ENCODE measurements at places on chromosomes 12 and 14. TPM values are rescaled to one million over a fixed set of nuclear protein-coding genes. Genes with fewer than 3 reads are reported as not detected.
A peak's percentile ranks its signal among the peaks of the same experiment; 100 is the strongest.

GRCh38 chr14:104494483-104494882 lies 85.1 kb upstream of the C14orf180 start:
- H3K27ac ChIP-seq, result no peak overlapping the region
- H3K36me3 ChIP-seq, result peaks cover 4% of the 10 kb centered on the region
- no peaks in the 10 kb centered on the region for H3K27me3 ChIP-seq
- no peaks in the 10 kb centered on the region for H3K4me1 ChIP-seq
- DNase-seq, result no peak

ADAM21 gene
- total RNA-seq, result not detected

GRCh38 chr12:123942238-123942653 lies 30.4 kb downstream of the CCDC92 start:
- peaks cover 41% of the 10 kb centered on the region for H3K36me3 ChIP-seq
- no peak overlapping the region for H3K27ac ChIP-seq
- H3K27me3 ChIP-seq, result peaks cover 10% of the 10 kb centered on the region
- no peak for DNase-seq
- H3K4me3 ChIP-seq, result peak overlapping the region; percentile 83
- peaks cover 4% of the 10 kb centered on the region for H3K4me1 ChIP-seq

- H3K4me1 ChIP-seq, result no peaks in the 10 kb centered on the region
- H3K36me3 ChIP-seq, result no peaks in the 10 kb centered on the region
- no peak for DNase-seq
- H3K4me3 ChIP-seq, result no peak overlapping the region
- no peak overlapping the region for H3K27ac ChIP-seq
Measured at GRCh38 chr14:85131226-85131922, 398.6 kb upstream of the FLRT2 start.

GRCh38 chr12:104521731-104522130 lies 65.0 kb downstream of the CHST11 start:
- peak overlapping the region; percentile 41 for H3K27ac ChIP-seq
- H3K4me3 ChIP-seq, result no peak overlapping the region
- DNase-seq, result no peak
- no peaks in the 10 kb centered on the region for H3K27me3 ChIP-seq

- H3K4me3 ChIP-seq, result peak overlapping the region; percentile 94
- peak overlapping the region; percentile 98 for H3K27ac ChIP-seq
- peaks cover 24% of the 10 kb centered on the region for H3K27me3 ChIP-seq
- H3K4me1 ChIP-seq, result peaks cover 54% of the 10 kb centered on the region
- peak; percentile 46 for DNase-seq
- H3K36me3 ChIP-seq, result peaks cover 23% of the 10 kb centered on the region
Measured at GRCh38 chr12:118061873-118062843, 1.2 kb upstream of the WSB2 start.

- no peak overlapping the region for H3K27ac ChIP-seq
- peaks cover 3% of the 10 kb centered on the region for H3K4me1 ChIP-seq
- no peaks in the 10 kb centered on the region for H3K27me3 ChIP-seq
Measured at GRCh38 chr12:5166976-5167375, 123.3 kb downstream of the KCNA5 start.

PABPN1 gene
- total RNA-seq, result 191 TPM

DNA sequence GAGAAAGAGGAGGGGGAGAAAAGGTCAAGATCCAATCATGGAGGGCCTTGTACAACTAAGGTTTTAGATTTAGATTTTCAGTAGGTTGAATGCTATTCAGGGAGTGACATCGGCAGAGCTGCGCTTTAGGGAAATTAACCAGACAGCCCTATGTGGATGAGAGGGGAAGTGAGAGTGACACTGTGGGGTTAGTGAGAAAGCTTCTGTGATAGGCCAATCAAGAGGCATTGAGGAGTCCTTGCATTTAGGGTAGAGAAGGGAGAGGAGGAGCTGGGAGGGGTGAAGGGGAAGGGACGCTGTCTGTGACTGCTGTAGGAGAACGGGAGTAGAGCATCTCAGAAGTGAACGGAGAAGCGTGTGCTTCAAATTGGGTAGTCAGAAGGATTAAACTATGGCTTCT lies 3.4 kb downstream of the HSD17B6 start:
- H3K36me3 ChIP-seq, result no peaks in the 10 kb centered on the region
- H3K27me3 ChIP-seq, result peaks cover 6% of the 10 kb centered on the region
- peaks cover 10% of the 10 kb centered on the region for H3K4me1 ChIP-seq
- H3K27ac ChIP-seq, result no peak overlapping the region
- H3K4me3 ChIP-seq, result no peak overlapping the region
- DNase-seq, result no peak

DNA sequence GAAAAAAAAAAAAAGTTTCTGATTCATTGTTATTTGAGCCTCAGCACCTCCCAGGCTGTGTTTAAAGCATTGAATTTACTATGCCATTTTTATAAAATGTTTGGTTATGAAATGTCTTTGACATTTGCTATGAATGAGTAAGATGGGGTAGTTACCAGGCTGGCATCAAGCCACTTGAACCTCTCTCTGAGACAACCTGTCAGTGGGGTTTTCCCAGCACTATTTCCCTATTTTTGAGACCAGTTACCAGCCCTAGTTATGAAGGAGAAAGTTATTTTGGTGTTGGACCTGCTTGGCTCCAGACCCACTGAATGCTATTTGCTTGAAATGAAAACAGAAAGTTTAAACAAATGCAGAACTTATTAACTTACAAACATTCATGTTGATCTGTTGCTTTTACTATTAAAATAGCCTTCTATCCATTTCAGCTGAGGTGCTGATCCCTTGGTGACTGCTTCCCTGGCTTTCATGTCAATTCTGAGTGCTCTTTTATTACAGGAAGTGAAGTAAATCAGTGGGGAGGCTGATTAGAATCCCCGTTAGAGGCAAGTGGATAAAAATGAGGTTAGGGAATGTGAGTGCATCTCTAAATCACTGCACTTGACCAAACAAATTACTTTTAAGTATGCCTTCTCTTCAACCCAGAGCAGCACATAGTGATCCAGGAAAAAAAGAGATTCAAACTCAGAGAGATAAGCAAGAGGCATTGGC lies 37.8 kb downstream of the LLPH start:
- H3K4me3 ChIP-seq, result no peak overlapping the region
- H3K4me1 ChIP-seq, result peaks cover 27% of the 10 kb centered on the region
- peaks cover 3% of the 10 kb centered on the region for H3K27me3 ChIP-seq
- DNase-seq, result no peak
- H3K36me3 ChIP-seq, result no peaks in the 10 kb centered on the region

DNA sequence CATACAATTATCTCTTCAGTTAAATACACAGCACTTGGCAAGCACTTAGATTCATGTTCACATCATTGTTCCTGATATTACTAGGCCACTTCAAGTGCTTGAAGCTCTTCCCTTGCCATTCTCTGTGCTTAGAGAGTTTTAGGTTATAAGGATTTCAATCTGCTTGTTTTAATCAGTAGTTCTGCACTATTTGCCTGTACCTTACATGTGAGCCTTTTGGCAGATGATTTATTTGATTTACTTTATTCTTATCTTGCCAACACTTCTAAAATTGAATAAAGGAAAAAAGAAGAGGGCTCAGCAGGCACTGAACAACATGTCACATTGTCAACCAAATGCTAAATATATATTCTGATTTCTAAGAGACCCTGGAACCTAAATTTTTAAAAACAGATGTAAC lies 363.8 kb upstream of the USP15 start:
- H3K4me3 ChIP-seq, result no peak overlapping the region
- H3K27ac ChIP-seq, result no peak overlapping the region
- DNase-seq, result no peak
- H3K4me1 ChIP-seq, result no peaks in the 10 kb centered on the region

GRCh38 chr14:58977366-58977765 lies 211.1 kb upstream of the DAAM1 start:
- peaks cover 1% of the 10 kb centered on the region for H3K27me3 ChIP-seq
- H3K4me3 ChIP-seq, result no peak overlapping the region
- H3K36me3 ChIP-seq, result no peaks in the 10 kb centered on the region
- no peaks in the 10 kb centered on the region for H3K4me1 ChIP-seq
- no peak overlapping the region for H3K27ac ChIP-seq

- H3K27ac ChIP-seq, result no peak overlapping the region
- peaks cover 15% of the 10 kb centered on the region for H3K27me3 ChIP-seq
- no peak for DNase-seq
- peaks cover 12% of the 10 kb centered on the region for H3K36me3 ChIP-seq
Measured at GRCh38 chr12:132148368-132149045, 4.2 kb downstream of the NOC4L start.

DNA sequence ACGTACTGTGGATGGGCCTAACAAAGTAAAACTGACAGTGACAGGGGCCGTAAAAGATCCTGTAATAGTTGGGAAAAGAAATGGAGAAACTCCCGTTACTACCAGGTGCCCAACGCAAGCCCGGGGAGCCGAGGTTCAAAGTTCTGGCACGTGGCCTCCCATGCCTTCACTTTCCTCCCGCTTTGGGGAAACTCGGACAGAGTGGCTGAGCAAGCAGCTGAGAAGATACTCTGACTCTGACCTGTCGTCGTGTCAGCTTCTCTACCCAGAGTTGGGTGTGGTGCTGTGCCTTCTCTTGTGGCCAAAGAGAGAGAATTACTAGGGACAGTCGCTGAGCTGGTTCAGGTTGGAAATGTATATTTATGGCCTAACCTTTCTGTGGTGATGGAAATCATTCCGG lies 1.7 kb downstream of the B4GALNT3 start:
- peaks cover 7% of the 10 kb centered on the region for H3K36me3 ChIP-seq
- no peak overlapping the region for H3K27ac ChIP-seq
- H3K4me1 ChIP-seq, result peaks cover 8% of the 10 kb centered on the region
- H3K4me3 ChIP-seq, result peak overlapping the region; percentile 88

DNA sequence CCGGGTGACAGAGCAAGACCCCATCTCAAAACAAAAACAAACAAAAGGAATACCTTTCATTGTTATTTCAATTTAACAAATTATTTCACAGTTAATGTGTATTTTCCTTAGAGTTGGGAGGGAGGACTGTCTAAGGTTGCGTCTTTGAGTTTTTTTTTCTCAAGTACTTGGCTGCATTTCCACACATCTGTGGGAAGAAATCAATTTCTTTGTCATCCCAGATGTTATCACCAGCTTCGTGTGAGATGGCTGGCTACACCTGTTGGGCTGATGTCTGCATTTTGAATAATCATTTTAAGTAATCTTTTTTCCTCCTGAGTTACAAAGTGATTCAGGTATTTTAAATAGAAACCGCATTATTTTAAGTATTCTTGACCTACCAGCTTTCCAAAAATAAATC lies 59.4 kb downstream of the EML1 start:
- no peaks in the 10 kb centered on the region for H3K27me3 ChIP-seq
- no peak overlapping the region for H3K4me3 ChIP-seq
- DNase-seq, result no peak
- no peak overlapping the region for H3K27ac ChIP-seq
- no peaks in the 10 kb centered on the region for H3K36me3 ChIP-seq

WASHC3 gene
- 19.7 TPM for total RNA-seq

DNA sequence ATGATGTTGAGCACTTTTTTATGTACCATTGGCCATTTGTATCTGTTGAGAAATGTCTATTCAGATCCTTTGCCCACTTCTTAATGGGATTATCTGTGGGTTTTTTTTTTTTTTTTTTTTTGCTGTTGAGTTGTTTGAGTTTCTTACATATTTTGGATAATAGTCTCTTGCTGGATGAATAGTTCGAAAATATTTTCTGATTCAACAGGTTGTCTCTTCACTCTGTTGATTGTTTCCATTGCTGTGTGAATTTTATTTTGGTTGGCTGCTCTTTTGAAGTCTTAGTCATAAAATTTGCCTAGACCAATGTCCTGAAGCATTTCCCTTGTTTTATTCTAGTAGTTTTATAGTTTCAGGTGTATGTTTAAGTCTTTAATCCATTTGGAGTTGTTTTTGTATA lies 64.5 kb downstream of the CAND1 start:
- H3K4me3 ChIP-seq, result no peak overlapping the region
- DNase-seq, result no peak
- no peak overlapping the region for H3K27ac ChIP-seq
- H3K36me3 ChIP-seq, result no peaks in the 10 kb centered on the region
- H3K27me3 ChIP-seq, result no peaks in the 10 kb centered on the region

TGM1 gene
- total RNA-seq, result 1.7 TPM

- peak overlapping the region; percentile 91 for H3K4me3 ChIP-seq
- H3K36me3 ChIP-seq, result peaks cover 4% of the 10 kb centered on the region
- H3K4me1 ChIP-seq, result peaks cover 6% of the 10 kb centered on the region
- peak; percentile 88 for DNase-seq
Measured at GRCh38 chr12:12696562-12697383, 790 bp upstream of the GPR19 start.

DNA sequence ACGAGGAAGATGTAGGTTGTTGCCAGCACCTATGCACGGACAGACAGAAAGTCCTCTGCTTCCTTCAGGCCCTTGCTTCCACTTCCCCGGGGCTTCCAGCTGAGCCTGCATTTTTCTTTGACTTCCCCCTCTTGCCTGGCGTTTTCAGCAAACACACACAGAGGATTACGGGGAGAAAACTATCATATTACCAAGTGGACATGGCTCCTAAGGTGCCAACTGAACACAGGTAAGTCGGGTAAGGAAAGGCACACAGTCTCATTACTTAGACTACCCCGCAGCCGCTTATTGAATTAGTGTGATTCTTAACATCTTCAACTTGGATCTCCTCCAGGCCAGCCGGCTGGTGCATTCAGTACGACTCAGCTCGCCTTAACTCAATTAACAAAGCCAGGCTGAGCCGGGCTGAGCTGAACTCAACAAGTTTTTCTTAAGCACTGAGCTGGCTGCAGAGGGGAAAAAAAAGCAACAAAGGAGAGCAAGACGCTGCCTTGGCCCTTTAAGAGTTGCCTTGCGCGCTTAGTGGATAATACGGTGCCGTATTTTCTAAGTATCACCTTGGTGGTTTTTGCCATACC lies 19.2 kb upstream of the MAP1LC3B2 start:
- no peak for DNase-seq
- no peak overlapping the region for H3K27ac ChIP-seq

- DNase-seq, result no peak
- H3K4me3 ChIP-seq, result no peak overlapping the region
- H3K36me3 ChIP-seq, result no peaks in the 10 kb centered on the region
- peaks cover 13% of the 10 kb centered on the region for H3K27me3 ChIP-seq
Measured at GRCh38 chr12:55683676-55684075, 24.0 kb downstream of the ITGA7 start.

PPHLN1 gene
- total RNA-seq, result 50.3 TPM

DNA sequence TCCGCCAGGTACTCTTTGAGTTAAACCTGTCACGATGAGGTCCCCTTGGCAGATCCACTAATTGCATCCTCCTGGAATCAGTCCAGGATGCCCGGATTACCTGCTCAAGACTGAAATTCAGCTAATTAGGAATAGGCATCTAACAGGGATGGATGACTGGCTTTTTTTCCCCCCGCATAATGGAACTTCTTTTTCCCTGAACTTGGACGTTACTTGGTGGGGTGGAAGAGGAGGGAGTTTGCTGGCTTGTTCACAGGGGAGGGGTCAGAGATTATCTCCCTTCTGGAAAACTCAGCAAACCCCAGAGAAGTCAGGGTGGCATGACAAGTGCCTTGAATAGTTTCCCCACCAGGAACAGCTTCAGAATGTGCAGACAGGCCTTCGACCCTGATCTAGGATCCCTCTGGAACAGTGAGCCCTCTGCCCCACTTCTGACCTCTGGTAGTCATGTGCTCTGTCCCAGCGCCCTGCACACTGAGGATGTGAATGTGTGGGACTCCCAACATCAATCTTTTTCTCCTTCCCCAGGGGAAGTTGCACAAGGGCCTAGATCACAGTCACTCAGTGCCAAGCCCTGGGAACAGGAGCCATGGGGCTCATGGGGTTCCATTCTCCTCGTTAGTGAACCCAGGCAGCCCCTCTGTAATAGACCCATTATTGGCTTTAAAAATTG lies 142.5 kb downstream of the SMOC1 start:
- H3K27me3 ChIP-seq, result peaks cover 3% of the 10 kb centered on the region
- H3K36me3 ChIP-seq, result peaks cover 7% of the 10 kb centered on the region
- no peak for DNase-seq
- H3K4me3 ChIP-seq, result no peak overlapping the region
- no peak overlapping the region for H3K27ac ChIP-seq
- peaks cover 3% of the 10 kb centered on the region for H3K4me1 ChIP-seq

PARPBP gene
- total RNA-seq, result 7.5 TPM

- H3K27me3 ChIP-seq, result peaks cover 17% of the 10 kb centered on the region
- no peak overlapping the region for H3K4me3 ChIP-seq
- H3K4me1 ChIP-seq, result peaks cover 16% of the 10 kb centered on the region
Measured at GRCh38 chr12:121787063-121788025, 6.1 kb downstream of the RHOF start.

LPAR5 gene
- 2.7 TPM for total RNA-seq

Data from endothelial cell (in vitro differentiated cells).